ENCODE measurements at places on chromosomes 6 and 20.

- no peak for DNase-seq
These were observed 99.3 kb downstream of the PHF3 start for GRCh38 chr6:63734923-63735322.

GRCh38 chr6:89591745-89592144, 46.8 kb downstream of the LYRM2 start:
- DNase-seq: no peak

- DNase-seq: no peak
These were observed 3.4 kb downstream of the MED20 start for GRCh38 chr6:41917528-41917927.

DNA sequence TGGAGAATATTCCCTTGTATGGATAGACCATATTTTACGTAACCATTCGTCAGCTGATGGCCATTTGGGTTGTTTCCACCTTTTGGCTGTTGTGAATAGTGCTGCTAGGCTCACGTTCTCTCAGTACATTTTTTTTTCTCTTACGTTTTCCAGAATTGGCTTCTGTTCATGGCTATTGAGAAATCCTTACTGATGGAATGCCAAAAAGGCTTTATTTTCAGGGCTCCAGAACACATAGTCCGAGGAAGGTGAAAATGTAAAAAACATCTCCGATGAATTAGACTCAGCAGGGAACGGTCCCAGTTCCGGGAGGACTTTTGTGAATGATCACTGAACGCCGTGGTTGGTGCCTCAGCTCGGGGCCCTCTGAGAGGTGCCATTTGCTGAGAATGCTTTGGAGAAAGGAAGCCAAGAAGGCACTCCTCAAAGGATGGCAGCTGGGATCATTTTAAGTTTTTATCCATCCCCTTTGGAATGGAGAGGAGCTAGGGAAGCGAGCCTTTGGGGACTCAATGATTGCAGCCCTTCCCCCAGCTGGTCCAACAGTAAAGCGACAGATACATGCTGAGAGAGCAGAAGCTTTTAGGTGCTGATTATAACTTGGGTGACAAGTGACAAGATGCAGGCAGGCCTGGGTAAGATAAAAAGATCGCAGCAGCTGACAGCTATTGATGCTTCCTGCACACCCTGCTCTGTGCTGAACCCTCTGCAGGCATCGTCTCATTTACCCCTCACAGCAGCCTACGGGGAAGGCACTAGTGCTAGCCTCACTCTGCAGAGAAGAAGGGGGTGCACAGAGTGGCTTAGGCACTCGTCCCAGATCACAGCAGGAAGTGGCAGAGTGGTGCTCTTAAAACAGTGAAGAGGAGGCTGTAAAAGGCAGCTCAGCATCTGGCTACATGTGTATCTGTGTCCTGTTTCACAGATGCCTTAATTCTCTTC, 133.4 kb upstream of the KCNG1 start:
- DNase-seq: peak; percentile 68

- no peak for DNase-seq
These were observed 6.0 kb downstream of the C6orf141 start for GRCh38 chr6:49556429-49556837.

- DNase-seq: no peak
These were observed 179.1 kb upstream of the EYA4 start for GRCh38 chr6:133062077-133062476.

GRCh38 chr6:50862176-50862575, 43.5 kb downstream of the TFAP2B start:
- DNase-seq: no peak

- DNase-seq: no peak
These were observed 88.8 kb upstream of the SIRPA start for GRCh38 chr20:1806456-1806855.

GRCh38 chr6:137134483-137134882, 39.0 kb downstream of the IL22RA2 start:
- no peak for DNase-seq

GRCh38 chr20:58209652-58210397, 18.6 kb downstream of the ANKRD60 start:
- DNase-seq: peak; percentile 53

DNA sequence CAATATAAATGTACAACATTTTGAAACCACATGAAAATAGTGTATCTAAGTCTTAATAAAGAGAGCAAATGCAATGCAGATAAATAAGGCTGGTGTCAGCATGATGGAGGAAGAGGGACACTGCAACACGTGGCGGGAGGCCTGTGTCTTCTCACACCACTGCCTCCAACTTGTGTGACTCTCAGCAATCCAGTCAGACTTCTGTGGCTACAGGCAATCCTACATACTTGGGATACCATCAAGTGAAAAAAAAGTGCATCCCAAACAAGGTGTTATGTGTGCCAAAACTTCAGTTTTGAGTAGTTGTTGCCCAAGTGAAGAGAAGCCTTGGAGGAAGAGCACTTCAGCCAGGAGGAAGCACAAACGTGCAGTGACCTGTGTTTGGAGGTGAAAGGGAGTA, 68.6 kb downstream of the PKIB start:
- DNase-seq: no peak

- DNase-seq: no peak
These were observed 459.8 kb upstream of the RUNX2 start for GRCh38 chr6:44868335-44868668.
